ENCODE measurements at places on chromosomes 13 and 19.

DNA sequence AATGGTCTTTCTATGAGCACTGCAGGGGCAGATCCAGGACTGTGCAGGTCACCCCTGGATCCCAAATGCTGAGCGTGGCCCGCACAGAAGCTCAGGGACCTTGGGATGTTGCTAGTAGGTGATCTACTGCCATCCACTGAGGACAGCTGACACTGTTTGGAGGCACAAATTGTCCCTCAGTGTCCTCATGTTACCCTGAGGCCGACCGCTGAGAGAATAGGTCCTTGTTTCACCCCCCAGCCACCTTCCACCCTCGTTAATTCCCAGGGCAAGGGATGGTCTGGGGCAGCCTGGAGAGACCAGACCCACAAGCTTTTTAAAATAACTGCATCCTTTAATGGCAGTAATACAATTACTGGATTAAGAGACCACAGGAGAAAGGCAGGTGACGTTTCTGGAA lies 15.4 kb upstream of the TMEM160 start:
- no peak for DNase-seq

DNA sequence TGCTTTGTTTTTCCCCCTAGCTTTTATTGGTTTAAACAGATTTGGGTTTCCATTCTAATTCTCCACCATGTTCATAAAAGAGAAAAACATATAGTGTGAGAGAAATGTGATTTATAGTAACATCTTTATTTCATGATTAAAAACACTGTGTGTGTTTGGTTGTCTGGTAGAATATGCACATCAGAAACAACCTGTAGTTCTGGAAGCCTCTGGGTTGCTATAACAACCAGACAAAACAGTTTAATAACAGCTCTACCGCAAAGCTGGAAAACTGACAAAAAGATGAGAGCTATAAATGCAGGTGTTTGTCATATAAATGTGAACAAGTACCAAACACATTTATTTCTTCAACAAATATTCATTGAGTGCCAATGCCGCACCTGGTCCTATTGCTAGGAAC lies 9.8 kb downstream of the KBTBD6 start:
- DNase-seq = no peak

DNA sequence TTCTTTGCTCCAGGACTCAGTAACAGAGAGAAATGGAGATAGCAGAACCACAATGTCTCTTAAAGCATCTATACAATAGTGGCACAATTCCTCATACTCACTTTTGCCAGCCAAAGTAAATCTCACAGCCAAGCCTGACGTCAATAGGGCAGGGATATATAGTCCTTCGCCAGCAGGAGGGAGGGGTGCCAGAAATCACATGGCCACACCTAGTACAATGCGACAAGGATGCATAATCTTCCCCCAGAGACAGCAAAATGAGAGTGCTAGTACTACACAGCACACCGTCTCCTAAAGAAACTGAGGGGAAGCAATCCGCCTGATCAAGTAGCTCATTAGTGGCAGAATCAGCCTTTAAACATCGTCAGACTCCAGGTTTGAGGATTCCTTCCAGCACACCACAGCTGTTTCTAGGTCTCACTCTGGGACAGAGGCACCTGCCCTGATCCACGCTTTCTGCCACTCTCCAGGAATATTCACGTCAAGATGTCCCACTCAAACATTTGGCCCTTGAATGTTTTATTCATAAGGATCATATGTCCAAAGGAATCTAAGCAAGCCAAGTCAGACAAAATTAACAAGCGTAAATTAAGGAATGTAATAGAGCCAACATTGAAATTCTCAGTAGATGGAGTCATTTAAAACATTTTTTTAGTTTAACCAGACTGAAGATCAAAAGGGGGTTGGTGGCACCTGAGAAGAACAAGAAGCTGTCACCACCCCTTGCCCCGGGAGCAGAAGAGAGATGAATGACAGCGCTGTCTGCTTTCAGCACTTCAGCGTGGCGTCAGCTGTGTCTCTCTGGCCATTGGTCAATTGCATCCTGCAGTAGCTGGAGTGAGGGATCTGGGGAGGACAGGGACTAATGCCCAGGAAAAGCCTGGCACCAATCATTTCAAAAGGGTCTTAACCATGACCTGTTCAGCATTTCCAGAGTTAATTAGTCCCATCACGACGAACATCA lies 63.5 kb upstream of the SERP2 start:
- DNase-seq = peak; percentile 43

DNA sequence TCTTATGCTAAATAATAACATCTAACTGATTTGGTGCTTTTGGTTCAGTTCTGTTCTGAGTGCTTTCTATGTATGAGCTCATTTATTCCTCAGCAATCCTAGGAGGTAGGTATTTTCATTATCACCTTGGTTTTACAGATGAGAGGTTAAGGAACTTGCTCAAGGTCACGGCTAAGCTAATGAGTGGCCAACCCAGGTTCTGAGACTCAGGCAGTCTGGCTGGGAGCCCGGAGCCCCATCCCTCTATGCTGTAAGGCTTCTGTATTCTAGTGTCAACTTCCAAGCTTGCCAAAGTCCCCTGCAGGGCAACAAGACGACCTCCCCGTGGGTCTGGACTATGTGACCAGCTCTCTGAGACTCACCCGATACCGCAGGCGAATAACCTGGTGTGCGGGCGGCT lies 60.5 kb downstream of the PARP4 start:
- no peak for DNase-seq

DNA sequence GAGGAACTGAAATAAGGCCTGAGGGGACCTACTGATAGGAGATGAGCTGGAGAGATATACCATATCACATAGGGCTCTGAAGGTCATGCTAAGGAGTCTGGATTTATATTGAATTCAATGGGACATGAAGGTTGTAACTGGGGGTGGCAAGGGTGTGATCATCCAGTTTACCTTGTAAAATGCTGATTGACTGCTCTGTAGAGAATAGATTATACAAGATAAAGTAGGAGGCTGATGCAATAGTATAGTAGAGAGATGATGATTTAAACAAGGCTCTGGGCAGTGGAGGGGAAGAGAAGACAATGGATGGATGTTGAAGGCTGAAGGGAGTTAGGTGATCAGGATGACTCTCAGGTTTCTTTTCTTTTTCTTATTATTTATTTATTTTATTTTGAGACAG lies 18.0 kb upstream of the PAN3 start:
- no peak for DNase-seq

GRCh38 chr19:2478756-2479555 lies 3.0 kb downstream of the GADD45B start:
- no peak for DNase-seq

- no peak for DNase-seq
These were observed 21.9 kb downstream of the ATP11A start for GRCh38 chr13:112711528-112712265.

- DNase-seq = no peak
These were observed 522.6 kb downstream of the RFC3 start for GRCh38 chr13:34340534-34340933.

DNA sequence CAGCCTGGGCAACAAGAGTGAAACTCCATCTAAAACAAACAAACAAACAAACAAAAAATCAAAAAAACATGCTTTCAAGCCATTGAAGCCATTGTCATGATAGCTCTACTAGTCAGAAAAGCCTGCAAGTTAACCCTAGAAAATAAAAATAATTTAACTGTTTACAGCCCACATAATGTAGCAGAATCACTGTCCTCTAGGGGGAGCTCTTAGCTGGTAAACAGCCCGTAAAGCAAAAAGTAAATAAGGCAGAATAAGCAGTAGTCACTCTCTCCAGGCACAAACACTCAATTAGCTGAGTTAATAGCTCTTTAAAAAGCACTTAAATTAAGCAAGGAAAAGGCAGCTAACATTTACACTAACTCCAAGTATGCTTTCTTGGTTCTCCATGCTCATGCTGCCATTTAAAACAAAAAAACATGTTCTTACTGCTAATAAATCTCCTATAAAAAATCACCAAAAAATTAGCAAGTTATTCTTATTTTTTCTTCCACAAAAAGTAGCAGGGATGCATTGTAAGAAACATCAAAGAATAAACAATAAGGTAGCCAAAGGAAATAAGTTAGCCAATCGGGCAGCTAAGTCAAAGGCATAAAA lies 11.3 kb downstream of the LILRB4 start:
- DNase-seq = peak; percentile 3

- DNase-seq = no peak
These were observed 172.2 kb downstream of the SLITRK1 start for GRCh38 chr13:83710133-83710515.

DNA sequence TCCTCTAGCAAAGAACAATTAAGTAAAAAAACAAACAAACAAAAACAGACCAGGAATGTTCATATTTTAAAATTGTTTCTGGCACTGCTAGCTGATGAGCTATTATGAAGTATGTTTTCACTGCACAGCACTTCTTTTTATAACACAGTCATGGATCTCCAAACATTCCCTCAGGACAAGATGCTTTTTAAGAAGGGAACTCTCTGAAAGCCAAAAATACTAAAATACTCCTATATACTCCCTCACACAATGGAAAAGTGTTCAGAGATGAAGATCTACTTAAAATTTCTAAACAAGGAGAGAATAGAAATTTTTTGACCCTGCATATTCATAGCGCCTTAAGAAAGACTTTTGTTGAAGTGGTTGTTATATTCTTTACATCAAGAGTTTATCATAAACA lies 926.8 kb downstream of the DIAPH3 start:
- DNase-seq = no peak

GRCh38 chr13:64007339-64007738 lies 2591.7 kb upstream of the PCDH20 start:
- DNase-seq = no peak

GRCh38 chr13:45219938-45220375 lies 19.1 kb upstream of the KCTD4 start:
- no peak for DNase-seq

DNA sequence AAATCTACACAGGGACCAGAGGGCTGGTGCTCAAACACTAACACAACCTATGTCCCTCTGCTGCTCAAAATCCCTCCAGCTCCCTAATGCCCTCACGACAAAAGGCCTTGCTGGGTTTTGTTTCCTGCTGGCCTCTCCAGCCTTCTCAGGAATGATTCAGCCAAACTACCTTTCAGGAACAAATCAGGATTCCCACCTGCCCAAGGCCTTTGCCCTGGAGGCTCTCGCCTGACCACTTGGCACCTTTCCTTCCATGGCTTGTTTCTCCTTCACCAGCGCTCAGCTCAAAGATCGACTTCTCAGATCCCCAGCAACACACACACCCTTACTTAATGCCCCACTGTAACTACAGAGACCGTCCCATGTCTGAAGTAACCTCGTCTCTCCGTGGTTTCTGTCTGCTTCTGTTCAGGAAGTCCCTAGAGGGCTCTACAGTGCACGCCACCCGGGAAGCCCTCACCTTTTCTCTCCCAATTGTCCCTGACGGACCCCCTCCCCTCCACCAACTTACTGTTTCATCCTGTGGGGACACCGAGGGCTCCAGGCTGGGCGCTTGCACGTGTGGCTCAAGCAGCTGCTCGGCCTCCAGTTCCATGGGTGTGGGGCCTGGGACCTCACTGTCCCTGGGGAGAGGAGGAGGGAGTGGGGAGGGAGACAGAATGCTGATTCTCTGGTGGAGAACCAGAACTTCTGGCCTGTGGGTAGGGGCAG lies 3.2 kb upstream of the SIX5 start:
- no peak for DNase-seq

- DNase-seq = no peak
These were observed 20.4 kb downstream of the MISP start for GRCh38 chr19:771332-771785.

DNA sequence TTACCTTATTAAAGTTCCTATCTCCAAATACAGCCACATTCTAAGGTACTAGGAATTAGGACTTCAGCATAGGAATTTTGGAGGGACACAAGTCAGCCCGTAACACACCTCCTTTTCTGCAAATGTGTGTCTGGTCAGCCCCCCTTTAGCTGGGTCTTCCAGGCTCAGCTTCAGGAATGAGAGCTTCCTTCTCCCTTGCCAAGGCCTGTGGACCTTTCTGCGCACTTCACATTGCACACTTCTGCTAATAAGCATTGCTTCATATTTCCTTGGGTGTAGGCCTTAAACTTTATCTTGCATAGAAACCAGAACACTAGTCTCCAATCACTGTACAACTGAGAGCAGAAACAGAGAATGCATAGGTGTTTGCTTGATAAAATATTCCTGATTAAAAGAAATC lies 4.5 kb upstream of the STK24 start:
- DNase-seq = no peak

GRCh38 chr19:45742969-45743368 lies 9.7 kb downstream of the MEIOSIN start:
- no peak for DNase-seq

- DNase-seq = no peak
These were observed 977.0 kb upstream of the SLC10A2 start for GRCh38 chr13:104043184-104043583.

GRCh38 chr19:19385896-19386869 lies 19.3 kb upstream of the GATAD2A start:
- no peak for DNase-seq

DNA sequence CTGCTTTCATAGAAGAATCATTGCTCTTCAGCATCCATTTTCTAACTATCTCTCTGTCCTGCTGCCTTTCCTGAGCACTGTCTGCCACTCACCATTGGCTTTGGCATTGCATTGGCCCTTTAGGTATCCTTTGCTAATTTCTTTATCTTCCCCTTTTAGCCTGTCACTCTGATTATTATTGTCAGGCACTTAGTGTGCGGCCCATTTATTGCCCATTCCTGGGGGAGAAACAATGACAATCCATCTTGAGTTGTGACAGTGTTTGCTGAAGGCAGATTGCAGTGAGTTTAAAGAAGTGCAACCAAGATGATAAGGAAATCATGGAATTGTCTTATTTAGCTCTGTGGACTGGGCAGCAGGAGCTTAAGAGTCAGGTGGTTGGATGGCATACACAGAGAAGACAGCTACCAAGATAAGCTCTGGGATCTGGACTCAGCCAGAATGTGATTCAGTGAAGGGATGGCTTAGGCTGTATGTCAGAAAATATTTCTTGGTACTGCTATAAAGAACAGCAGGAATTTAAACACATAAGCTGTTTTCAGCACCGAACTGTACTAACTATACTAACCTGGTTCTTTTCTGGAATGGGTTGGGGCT lies 25.3 kb downstream of the B3GLCT start:
- no peak for DNase-seq

DNA sequence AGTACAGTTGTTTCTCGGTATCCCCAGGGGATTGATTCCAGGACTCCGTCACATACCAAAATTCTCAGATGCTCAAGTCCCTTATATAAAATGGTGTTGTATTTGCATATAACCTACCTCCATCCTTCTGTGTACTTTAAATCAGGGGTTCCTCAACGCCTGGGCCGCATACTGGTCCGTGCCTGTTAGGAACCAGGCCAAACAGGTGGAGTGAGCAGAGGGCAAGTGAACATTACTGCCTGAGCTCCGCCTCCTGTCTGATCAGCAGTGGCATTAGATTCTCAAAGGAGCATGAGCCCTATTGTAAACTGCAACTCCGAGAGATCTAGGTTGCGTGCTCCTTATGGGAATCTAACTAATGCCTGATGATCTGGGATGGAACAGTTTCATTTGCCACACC lies 42.2 kb upstream of the KCTD4 start:
- DNase-seq = no peak

DNA sequence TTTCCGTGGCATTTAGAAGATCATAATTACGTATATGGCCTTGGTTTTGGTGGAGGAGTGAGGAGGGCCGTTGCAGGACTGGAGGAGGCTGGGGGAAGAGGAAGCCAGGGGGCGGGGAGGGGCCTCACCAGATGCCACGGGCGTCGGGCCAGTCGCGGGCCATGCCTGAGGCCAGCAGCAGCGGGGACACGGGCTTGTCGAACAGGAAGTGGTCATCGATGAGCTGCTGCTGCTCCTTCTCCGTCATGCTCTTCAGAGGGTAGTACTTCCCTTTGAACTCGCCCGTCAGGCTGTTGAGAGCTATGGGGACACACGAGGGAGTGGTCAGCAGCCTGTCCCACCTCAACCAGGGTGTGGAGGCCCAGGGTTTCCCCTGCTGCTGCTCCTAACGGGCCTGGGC lies 11.1 kb downstream of the CKM start:
- no peak for DNase-seq

- DNase-seq = no peak
These were observed 3.0 kb upstream of the ZNF628 start for GRCh38 chr19:55473225-55474012.

Measured in NCI-H1092 (cell line).